ENCODE measurements at places on chromosomes 3 and 15.

- DNase-seq = no peak
Observed at GRCh38 chr3:196235452-196236122, 19.3 kb downstream of the SLC51A start.

DNA sequence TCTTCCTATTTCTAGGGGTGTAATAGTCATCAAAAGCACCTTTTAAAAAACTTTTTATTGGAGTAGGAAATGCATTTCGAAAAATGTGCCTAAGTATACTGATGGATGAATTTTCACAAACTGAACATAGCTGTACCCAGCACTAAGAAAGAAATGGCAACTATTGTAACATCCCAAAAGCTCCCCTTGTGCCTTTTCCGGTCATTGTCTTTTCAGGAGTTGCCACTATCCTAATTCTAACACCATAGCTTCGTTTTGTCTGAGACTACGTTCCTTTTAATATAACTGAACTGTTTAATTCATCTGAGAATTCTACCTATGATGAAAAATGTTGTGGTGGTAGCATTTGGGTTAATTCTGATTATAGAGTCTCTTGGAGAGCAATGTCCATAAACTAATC, 1.9 kb downstream of the TIMMDC1 start:
- DNase-seq = no peak

DNA sequence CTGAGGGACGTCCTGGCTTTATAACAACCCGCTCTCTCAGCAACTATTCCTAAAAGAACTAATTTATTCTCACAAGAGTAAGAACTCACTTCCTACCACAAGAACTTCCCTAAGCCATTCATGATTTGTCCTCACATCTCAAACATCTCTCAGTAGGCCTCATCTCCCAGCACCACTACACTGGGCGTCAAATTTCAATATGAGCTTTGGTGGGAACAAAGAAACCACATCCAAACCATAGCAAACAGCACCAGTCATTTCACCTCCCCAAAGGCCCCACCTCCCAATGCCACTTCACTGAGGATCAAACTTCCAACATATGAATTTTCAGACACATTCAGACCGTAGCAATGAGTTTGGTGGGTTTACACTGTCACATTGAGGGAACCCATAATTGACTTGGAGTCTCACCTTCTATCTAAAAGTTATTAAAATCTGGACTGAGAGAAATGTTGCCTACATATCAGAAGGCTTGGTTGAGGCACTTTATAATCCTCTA, 116.4 kb upstream of the AGBL1 start:
- no peak for DNase-seq

DNA sequence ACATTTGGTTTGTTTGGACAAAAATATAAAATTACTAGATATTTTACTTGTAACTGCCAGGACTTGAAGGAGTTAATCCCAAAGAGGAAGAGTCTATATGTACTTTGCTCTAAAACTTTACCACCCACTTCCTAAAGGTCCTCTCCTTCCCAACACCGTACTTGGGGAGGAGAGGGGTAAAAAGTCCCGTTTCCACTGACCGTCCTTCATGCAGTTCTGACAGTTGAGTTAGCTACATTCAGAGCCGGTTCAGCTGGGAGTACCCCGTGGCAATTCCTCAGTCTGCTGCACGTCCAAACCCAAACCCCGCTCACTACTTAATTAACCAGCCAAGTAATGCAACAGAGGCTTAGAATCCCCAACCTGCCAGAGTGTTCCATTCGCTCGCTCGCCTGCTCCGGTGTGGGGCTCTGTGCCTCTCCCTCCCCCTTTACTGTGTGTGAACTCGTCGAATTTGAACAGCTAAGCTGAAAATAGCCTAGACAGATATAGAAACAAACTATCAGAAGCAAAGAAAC, 519.7 kb downstream of the FOXP1 start:
- DNase-seq = no peak

DNA sequence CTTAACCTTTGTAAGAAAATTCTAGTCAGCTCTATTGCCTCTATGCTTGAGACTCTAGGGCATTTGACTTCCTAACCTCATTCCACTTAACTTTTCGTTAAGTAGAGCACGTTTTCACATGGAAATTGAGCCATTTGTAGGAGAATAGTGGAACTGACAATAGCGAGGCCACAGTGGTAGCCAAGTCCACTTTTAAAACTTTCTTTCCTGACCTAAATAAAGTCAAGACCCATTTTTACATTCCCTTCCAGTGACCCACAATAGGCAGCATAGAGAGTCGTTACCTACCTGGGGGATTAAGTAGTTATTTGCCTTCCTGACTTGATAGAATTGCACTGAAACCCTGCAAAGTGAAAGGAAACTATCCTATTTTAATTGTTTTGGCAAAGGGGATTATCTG, 386.0 kb upstream of the NECTIN3 start:
- DNase-seq = no peak

GRCh38 chr15:54428596-54428995, 450.4 kb downstream of the UNC13C start:
- no peak for DNase-seq

GRCh38 chr3:128794770-128795649, 69.0 kb downstream of the RAB7A start:
- peak; percentile 43 for DNase-seq

- DNase-seq = no peak
Observed at GRCh38 chr3:153094386-153094785, 67.6 kb upstream of the RAP2B start.

DNA sequence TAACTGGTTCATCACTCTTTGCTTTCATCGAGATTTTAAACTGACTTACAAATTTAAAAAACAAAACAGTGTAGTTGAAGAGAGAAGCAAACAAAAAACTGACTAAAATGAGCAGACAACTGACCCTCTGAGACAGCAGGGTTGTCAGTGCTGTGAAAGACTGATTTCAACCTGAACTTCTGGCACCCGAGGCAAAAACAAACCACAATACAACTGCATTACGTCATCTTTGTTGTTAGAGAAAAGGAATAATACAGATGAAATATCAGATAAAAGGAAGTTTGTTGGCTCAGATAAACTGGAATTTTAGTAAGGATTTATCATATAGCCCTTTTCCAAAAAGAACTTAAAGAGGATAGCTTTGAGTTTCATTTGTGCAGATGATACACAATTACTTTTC, 51.1 kb downstream of the PARP15 start:
- DNase-seq = no peak

GRCh38 chr3:13792051-13792490, 87.8 kb downstream of the WNT7A start:
- no peak for DNase-seq

DNA sequence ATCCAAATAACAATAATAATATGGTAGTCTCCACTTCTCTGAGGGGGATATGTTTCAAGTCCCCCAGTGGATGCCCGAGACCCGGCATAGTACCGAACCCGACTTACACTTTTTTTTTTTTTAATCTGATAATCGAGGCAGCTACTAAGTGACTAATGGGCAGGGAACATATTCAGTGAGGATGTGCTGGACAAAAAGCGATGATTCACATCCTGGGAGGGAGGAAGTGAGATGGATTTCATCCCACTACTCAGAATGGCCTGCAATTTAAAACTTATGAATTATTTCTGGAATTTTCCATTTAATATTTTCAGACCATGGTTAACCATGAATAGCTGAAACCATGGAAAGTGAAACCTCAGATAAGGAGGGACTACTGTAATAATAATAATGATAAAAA, 49.5 kb upstream of the SELENOK start:
- no peak for DNase-seq

GRCh38 chr15:72962054-72962702, 90.1 kb upstream of the NEO1 start:
- no peak for DNase-seq

GRCh38 chr3:168738527-168739325, 643.0 kb upstream of the GOLIM4 start:
- no peak for DNase-seq

Data from anterior cingulate cortex (tissue), 58 donors.